Astrocyte (in vitro differentiated cells and primary cell): ENCODE measurements at places on chromosomes 12 and 14.

- DNase-seq, result no peak
Measured at GRCh38 chr14:92360651-92361370, 37.8 kb downstream of the SLC24A4 start.

DNA sequence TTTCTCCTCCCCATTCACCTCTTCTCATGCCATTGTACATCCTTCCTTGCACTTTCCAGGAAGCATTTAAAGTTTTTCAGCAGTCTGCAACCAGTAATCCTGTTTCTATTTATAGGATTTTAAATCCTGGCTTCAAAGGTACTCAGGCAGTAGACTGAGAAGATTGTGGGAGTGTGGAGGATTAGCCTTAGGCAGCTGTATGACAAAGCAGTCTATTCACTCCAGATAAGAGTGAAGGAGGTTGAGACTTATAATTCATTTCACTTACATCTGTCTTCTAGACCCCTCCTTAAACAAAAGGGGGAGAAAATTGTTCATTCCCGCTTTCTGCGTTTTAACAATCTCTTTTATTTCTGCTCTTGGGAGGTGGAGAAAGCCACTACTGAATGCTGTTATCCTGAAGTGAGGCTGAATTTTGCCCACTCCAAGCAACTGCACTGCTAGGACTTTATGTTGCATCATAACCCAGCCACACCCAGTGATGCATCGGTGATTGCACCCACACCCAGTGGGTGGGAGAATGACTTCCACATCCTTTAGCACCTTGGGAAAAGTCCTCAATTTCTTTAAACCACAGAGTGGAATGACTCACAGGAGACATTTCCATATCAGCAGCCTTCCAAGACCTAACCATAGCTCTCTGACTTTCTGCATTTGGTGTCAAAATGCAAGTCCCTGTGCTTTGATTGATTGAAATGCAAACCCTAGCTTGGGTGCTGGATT is 382.5 kb upstream of the ATP2B1 start:
- DNase-seq, result peak; percentile 97

GRCh38 chr14:76306131-76306530 is 69.8 kb upstream of the ESRRB start:
- DNase-seq, result no peak

GRCh38 chr12:54700301-54700700 is 52.1 kb upstream of the DCD start:
- DNase-seq, result no peak

DNA sequence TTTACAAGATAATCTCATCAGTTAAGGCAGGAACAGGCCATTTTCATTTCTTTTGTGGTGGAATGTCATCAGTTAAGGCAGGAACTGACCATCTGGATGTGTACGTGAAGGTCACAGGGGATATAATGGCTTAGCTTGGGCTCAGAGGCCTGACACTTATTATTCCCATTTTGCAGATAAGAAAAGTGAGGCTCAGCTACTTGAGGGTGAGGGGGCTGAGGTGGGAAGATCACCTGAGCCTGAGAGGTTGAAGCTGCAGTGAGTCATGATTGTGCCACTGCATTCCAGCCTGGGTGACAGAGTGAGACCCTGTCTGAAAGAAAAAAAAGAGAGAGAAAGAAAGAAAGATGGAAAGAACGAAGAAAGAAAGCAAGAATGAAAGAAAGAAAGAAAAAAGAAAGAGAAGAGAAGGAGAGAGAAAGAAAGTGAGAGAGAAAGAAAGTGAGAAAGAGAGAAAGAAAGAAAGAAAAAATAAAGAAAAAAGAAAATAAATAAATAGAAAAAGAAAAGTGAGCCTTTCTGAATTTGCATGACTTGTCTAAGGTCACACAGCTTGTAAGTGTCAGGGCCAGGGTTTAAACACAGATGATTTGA is 142.0 kb downstream of the TMEM30B start:
- no peak for DNase-seq

DNA sequence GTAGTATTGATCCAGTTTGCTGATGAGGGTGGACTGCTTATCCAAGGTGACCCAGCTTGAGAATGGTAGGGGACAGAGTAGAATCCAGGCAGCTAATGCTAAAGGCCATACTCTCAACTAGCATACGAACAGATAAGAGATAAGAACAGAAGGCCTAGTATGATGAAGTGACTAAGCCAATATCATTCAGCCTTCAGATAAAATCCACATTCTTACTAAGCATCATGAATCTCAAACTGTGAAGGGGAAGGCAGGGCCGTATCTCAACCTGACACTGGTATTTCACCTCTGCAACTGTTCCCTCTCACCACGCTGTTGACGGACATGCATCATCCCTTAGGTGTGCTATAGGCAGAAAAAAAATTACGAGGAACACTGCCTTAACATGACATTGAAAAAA is 8.1 kb upstream of the CKAP4 start:
- no peak for DNase-seq

DNA sequence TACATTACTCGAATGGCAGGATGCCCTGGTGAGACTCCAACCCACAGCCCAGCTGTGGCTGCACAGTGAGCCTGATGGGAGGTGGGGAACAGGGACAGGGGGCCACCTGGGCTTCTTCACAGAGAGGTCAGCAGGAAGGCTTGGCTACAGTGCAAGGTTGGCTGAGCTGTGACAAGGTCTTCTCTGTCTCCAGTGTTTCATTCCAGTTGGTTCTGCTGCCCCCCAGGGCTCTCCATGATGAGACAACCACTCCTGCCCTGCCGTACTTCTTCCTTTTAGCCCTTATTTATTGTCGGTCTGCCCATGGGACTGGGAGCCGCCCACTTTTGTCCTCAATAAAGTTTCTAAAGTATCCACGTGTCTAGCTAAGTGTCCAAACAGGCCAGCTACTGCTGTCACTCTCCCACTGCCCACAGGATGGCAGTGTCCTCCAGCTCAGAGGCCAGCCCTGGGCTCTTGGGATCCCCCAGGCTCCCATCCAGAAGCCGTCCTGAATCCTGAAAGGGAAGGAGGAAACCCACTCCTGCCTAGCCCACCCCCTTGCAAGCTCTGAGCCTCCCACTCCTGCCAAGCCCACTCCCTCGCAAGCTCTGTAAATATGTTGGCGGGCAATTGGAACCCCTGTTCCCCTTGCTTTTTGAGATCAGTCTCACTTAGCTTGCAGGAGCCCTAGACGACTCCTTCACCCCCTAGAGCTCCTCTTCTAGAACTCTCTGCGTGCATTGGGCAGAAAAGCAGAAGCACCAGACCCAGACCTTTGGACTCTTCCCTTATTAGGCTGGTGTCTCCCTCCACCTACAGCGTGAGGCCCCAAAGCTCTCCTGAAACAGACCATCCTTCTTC is 5.4 kb downstream of the C1QL4 start:
- peak; percentile 44 for DNase-seq

DNA sequence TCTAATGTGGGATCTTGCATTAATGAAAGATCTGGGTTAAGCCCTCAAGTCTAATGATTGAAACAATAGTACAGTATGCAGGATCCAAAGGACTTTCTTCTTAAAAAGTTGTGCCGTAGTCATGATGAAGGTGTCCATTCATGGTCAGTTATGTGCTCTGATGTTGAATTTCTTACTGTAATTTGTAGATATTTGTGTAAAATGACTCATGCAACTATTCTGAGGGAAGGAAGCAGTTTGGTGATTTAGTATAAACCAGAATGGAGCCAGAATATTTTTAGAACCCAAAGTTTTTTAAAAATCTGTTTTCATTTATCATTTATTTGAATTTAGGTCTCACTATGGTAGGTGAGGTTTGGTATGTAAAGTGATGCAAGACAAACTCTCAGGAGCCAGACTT is 151.2 kb downstream of the AKAP6 start:
- peak; percentile 68 for DNase-seq

DNA sequence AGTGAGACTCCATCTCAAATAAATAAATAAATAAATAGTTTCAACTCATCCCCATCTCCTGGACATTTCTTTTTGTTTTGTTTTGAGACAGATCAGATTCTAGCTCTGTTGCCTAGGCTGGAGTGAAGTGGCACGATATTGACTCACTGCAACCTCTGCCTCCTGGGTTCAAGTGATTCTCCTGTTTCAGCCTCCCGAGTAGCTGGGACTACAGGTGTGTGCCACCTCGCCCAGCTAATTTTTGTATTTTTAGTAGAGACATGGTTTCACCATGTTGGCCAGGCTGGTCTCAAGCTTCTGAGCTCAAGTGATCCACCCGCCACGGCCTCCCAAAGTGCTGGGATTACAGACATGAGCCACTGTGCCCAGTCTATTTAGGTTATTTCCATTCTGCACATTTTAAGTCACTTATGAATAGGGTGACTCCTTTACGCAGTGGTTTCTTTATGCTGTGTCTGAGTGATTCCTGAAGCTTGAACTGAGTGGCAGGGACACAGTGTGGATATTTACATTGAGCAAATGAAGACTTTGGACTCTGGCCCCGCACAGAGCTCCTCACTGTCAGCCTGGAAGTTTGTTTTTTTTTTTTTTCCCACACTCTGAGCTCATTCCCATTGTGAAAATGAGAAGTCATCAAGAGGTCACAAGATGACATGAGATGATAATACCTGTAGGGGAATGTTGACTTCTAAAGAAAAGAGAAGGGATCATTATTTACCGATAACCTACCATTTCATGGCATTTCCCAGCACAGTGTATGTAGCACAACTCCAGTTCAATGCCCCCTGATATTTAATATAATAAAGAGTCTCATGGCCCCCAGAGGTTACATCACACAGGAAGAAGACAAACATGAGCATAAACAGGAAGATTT is 72.6 kb downstream of the TBX3 start:
- no peak for DNase-seq

GRCh38 chr14:24959791-24960331 is 90.1 kb downstream of the STXBP6 start:
- DNase-seq, result no peak

GRCh38 chr12:57823131-57823907 is 4.8 kb upstream of the AVIL start:
- no peak for DNase-seq

DNA sequence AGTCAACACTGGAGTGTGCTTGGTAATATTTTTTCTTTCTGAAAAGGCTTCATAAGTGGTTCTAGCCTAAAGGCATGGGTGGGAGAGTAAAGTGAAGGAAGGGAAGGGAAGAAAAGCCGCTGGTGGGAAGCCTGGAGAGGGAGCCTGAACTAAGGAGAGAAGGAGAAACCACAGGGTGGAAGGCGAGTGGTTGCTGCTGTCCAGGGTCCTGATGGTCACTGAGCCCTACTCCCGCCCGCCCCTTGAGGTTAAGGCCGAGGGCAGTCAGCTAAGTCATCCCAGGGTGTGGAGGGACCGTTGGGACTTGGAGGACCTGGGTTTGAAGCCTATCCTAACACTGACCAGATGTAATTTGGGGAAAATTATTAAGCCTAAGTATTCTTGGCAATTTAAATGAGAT is 189.1 kb downstream of the PIWIL1 start:
- no peak for DNase-seq

DNA sequence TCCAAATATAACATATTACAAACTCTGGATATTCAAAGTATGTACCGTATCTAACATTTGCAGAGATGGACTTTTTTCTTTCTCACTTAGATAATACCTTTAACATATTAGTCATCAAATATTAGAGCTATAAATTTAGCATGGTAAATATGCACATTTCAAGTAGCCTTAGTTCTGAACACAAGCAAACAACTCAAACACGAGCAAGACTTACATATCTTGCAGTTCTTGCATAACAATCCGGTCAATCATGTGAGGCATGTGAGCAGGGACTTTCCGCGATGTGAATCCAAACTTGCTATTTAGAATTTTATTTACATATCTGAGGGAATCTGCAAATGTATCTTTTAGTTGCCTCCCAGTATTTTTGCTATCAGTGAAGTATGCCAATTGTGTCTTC is 22.1 kb upstream of the SYCP3 start:
- DNase-seq, result no peak

- peak; percentile 35 for DNase-seq
Measured at GRCh38 chr12:62846491-62846890, 88.5 kb downstream of the PPM1H start.

DNA sequence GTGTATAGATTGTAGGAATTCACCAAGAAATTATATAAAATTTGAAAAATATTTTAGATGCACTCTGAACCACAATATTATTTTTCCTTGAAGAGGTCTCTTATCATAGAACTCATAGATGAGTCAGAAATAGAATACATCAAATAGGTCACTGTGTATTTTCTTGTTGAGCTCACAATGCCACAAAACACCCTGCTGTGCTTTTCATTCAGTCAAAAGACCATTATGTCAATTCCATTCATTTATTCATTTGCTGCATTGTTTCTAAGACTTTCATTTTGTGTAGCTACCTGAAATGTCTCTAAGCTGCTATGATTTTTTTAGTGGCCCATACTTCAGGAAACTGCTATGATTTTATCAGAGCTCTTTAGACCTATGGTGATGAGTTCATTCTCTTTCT is 231.9 kb upstream of the AVPR1A start:
- peak; percentile 1 for DNase-seq

- peak; percentile 71 for DNase-seq
Measured at GRCh38 chr14:103558071-103558882, 4.2 kb downstream of the BAG5 start.

DNA sequence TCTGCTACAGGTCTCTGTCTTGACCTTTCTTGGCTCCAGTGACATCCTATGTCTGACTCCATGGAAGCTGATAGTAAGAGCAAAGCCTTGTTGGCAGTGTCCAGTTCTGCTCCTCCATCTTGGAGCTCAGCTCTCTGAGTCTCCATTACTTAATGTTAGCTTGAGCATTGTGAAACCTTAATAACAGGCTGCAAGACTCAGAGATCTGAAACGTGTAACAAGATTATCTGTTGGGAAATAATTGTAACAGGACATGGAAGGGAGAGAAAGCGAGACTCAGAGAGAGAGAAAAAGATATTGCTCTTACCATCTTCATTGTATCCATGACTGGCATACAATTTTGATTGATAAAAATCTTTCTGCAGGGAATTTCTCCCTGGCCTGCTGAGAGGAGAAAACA is 1365.7 kb downstream of the AACS start:
- DNase-seq, result no peak

GRCh38 chr14:94044476-94045091 is 18.4 kb downstream of the OTUB2 start:
- no peak for DNase-seq

GRCh38 chr12:32115404-32116104 is 8.9 kb downstream of the BICD1 start:
- DNase-seq, result peak; percentile 99

- DNase-seq, result no peak
Measured at GRCh38 chr14:48874711-48875110, 711.5 kb downstream of the RPS29 start.

DNA sequence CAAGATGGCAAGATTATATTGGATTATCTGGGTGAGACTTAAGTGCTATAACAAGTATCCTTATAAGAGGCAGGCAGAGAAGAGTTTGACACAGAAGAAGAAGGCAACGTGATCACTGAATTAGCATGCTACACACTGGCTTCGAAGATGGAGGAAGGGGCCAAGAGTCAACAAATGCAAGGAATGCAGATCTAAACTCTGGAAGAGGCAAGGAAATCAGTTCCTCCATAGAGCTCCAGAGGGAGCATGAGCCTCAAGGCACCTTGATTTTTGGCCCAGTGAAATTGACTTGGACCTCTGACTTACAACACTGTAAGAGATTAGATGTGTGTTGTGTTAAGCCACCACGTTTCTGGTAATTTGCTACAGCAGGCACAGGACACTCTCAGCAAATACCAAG is 536.4 kb upstream of the SEL1L start:
- no peak for DNase-seq
